Left hindlimb (tissue), 1 donor: ENCODE measurements at places on chromosomes 16 and 17.

DNA sequence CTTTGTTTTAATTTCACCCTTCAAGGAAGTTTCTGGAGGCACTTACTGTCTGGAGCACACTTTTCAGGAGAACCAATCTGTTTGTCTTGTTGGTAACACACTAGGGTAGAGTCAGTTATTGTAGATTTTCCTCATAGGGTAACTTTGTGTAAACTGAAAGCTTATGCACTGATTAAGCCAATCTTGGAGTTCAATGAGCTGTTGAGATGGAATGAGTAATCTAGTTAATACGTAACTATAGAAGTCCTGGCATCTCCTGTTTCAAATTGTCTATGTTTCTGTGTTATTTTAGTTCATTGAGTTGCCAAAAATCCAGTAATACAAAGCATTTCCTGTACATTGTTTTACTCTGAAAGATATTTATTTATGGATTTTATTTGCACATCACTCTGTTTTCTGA is 111.6 kb upstream of the HAS3 start:
- no peak for DNase-seq

- no peak for DNase-seq
Observed at GRCh38 chr17:77662833-77663232, 295.7 kb upstream of the TNRC6C start.

DNA sequence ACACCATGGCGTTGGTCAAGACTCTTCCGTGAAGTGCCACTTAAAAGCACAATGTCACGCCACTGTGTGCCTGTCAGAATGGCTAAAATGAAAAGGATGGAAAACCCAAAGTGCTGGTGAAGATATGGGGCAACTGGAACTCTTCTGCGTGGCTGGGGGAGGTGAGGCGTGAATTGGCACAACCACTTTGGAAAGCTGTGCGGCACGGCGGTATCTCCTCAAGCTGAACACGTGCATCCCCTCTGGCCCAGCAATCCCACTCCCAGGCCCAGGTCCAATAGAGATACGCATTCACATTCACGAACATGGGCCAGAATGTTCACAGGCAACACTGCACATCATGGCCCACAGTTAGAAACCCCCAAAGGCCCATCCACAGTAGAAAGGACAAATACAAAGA is 8.9 kb downstream of the DUSP3 start:
- no peak for DNase-seq

- no peak for DNase-seq
Observed at GRCh38 chr16:5510819-5511370, 413.3 kb upstream of the EEF2KMT start.

DNA sequence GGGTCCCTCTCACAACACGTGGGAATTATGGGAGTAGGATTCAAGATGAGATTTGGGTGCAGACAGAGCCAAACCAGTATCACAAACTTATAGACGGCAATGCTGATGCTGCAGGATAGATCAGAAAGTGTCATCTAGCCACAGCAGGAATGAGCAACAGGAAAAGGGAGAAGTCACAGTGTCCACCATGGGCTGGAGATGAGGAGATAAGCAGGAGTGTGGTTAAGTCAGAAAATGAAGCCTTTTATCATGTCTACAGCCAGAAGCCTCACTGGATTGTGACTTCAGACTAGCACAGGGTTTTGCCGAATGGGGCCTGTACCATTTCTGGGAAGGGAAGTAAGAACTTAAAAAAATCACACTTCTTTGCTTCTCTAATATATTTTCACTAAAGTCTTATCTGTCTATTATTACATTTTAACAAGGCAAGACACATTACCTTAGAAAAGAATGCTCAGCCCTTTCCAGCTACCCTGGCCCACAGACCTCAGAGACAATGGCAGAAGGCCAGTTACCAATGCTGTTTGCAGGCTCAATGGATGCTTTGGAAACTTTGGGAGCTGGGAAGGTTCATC is 490.2 kb upstream of the SALL1 start:
- DNase-seq: no peak

DNA sequence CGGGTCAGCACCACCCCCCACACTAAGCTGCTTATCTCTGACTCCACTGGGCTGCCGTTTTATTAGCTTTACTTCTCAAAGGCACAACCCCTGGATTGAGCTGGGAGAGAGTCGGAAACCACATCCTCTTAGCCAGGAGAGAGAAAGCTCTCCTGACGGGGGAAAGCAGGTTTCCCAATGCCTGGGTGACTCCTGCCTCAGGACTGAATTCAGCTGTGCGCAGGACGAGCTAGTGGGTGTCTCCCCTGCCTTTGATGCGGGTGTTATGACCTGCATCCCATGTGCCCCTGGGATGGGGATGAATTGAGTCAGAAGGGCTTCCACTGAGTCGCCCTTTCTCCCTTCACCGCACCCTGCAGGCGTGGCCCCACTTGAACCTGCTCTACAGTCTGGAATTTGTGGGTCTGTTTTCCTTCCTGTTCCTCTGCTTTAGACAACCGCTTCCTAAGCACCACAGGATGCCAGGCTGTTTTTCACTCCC is 819.2 kb upstream of the EEF2KMT start:
- no peak for DNase-seq

DNA sequence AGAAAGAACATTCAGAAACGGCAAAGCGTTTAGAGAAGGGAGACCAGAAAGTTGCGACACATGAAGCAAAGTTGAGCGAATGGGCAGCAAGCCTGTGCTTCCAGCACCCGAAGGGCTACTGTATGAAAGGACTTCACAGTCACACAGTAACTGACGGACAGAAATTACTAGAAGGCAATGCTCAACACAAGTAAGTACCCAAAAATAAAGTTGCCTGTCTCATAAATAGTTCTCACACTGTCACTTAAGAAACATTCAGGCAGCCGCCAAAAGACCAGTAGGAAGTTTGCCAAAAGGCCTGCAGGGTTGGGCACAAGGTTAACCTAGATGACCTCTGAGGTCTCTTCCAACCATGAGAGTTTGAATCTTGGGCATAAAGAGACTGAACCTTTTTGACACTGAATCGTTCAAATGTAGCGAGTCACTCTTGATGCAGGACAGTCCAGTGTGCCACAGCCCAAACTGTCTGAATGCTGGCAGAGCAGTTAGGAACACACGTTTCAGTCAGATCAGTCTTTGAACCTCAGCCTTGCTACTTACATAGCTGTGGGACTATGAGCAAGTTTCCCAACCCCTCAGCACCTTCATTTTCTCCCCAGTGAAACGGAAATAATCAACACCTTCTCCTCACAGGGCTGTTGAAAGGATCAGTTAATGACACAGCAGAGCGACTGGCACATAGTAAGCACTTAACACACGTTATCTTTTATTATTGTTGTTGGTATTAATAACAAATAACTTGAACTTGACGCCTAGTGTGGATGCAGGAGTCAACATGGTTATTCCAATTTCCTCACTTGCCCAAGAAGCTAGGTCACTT is 10.4 kb downstream of the NCBP3 start:
- DNase-seq: no peak

- DNase-seq: no peak
Observed at GRCh38 chr17:19410091-19410490, 941 bp upstream of the RNF112 start.

- no peak for DNase-seq
Observed at GRCh38 chr16:74888888-74889287, 96.0 kb downstream of the WDR59 start.

DNA sequence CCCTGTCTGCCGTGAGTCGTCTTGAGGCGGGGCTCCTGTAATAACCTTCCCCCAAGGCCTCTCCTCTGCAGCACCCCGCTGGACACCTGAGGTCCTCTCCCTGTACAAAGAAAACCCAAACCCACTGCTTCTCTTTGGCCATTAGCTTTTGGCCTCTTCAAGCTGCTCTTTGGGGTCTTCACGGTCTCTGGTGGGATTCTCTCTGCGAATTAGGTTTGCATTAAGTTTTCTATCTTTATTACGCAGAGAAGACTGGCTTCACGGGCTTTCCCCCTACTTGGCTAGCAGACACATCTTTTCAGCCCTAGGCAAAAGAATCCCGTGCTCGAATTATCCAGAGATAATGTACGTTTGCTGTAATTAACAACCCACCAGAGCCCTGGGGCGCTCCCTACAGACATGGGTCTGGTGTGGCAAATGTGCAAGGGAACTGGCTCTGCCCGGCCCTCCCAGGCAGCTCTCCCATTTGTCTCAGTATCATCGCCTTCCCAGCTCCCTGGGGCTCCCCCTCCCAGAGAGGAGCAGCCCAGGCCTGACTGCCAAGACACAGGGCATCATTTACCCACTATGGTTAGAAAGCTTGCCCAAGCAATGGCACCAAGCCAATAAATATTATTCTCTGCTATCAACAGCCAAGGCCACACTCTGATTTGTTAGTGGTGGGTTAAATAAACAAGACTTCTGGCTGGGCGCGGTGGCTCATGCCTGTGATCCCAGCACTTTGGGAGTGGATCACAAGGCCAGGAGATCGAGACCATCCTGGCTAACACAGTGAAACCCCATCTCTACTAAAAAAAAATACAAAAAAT is 24.7 kb upstream of the KLHDC4 start:
- no peak for DNase-seq

DNA sequence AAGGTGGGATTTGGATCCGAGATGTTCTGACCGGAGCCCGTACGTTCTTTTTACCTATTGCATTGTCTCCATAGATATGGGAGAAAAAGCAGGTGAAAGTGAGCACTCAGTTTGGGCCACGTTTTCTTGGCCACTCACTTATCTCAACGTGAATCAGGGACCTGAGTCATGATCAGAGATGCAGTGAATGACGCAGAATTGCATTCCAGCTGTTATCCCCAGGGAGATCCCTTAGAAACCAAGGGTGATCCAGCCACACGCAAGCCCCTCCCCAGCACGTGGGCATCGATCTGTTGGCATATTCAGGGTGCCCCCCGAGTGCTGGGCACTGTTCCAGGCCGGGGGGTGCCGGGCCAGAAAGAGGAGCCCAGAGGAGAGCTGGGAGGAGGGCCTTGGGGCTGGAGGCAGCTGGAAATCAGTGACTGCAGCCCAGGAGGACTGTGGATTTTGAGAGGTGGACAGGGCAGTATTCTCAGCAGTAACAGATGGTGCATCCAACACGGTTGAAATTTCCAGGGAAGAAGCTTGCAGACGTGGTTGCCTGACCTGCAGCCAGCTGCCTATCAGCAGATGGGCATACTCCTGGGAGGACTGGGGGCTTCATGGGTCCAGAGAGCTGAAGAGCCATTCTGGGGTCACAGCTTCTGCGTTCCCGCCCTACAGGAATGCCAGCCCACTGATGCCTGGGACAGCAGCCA is 87.2 kb upstream of the CACNG5 start:
- DNase-seq: no peak

GRCh38 chr17:74987909-74988711 is 678 bp downstream of the CDR2L start:
- DNase-seq: peak; percentile 93

DNA sequence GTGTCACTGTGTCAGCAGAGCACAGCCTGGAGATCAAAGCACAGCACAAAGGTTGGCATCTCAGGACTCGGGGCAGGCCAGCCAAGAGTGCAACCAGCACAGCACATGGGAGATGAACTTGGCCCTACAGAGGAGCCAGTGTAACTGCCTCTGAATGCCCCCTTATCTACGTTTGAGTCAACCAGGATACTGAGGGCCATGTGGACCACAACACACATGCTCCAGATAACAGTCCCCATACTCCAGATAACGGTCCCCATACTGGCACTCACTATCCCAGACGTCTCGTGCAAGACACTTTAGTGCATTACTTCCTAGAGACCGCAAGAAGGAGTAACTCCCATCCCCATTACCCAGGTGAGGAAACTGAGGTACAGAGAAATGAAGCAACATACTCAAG is 88.2 kb downstream of the XYLT1 start:
- DNase-seq: no peak

DNA sequence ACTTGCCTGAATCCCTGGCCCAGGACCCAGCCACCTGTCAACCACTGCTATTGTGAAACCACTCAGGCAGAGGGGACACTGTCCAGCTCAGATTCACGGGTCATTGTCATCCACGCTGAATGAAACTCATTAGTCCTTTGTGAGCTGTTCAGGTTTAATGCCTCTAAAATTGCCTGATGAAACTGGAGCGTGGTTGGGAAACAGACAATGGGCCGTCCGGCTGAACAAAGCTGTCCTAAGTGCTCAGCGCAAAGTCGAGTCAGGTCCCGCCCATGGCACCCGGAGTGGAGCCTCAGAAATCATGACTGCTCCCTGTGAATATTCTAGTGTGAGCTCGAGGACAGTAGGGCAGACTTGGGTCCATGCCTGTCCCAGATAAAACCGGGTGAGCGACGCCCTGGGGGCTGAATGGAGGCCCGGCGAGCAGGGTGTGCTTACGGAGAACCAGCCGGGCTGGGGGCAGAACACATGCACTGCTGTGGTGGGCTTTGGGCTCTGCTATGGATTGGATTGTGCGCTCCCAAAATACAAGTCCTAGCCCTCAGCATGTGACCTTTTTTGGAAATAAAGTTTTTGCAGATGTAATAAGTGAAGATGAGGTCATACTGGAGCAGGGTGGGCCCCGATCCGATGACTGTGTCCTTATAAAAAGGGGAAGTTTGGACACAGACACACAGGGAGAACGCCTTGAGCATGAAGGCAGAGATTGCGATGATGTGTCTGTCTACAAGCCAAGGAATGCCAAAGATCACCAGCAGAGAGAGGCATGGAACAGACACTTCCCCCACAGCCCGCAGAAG is 12.9 kb upstream of the CMIP start:
- DNase-seq: no peak

GRCh38 chr17:74730491-74731346 is 6.3 kb upstream of the RAB37 start:
- no peak for DNase-seq

- DNase-seq: no peak
Observed at GRCh38 chr16:84041881-84042280, 714 bp downstream of the SLC38A8 start.

DNA sequence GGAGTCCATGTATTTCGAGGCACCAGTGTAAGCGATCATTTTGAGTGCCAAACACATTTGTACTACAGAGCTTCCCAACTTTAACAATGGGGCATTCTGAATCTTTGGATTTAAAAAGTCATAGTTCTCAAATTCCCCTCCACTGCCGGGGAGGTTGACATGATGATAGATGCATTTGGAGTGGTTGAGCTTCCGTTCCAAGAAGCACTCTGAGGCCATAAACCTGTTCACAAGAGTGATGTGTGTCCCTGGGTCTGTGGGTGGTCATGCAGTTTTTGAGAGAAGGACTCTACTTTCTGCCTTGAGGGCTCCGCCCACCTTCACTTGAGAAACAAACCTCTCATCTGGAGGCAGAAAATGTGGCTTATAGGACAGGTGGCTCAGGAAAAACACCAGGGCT is 43.7 kb downstream of the IRX5 start:
- DNase-seq: no peak

- no peak for DNase-seq
Observed at GRCh38 chr16:3762107-3762750, 44.9 kb upstream of the TRAP1 start.
